Activated CD8-positive, alpha-beta memory T cell treated with anti-CD3 and anti-CD28 coated beads for 1 hour (primary cell): ENCODE measurements at places on chromosomes 1 and 21.

DNA sequence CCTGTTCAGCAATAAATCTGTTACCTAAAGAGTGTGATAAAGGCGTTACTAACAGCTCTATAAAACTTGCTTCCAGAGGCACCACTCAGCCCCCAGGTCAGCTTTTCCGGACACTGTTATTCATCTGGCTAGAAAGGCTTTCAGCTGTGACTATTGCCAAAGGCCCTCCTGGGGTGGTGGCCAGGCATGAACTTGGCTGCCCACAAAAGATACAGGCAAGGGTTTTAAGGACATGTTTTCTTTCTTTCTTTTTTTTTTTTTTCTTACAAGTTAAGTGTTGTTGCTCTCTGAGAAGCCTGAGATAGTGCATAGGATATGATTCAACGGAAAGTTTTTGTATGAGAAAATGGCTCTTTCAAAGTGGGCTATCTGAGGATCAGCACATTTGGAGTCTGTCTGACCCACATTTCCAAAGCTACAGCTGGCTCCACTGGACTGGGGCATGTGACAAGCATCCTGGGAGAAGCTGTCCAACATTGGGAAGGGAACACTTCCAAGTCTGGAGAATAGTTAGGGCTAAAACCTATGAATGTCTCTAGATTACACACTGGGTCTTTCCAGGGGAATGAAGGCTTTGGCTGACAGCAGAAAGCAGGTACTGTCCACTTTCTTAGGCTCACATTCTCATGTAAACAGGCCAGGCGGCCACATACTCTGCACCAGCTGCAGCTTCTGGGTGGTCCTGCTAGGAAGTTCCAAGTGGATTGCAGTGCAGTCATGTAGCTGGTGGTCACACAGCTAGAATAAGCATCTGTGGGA lies 639.7 kb downstream of the LMO4 start:
- no peak for DNase-seq

- DNase-seq = no peak
Observed at GRCh38 chr1:234957330-234958065, 171.1 kb downstream of the TOMM20 start.

GRCh38 chr21:37370152-37371040 lies 3.8 kb downstream of the DYRK1A start:
- no peak for DNase-seq

DNA sequence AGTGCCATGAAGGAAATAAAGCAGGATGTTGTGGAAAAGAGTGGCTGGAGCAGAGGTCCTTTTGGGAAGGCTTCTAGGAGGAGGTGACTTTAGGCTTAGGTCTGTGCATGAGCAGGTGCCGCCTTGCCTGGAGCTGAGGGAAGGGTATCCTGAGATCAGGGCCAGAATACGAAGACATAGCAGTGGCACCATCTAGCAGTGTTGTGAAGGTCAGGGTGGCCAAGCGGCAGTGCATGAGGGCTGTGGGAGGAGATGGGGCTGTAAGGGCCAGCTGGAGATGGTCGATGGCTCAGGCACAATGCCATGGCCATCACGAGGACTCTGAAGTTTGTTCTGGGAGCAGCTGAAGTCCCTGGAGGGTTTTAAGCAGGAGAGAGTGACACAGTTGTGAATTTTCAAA lies 219.5 kb downstream of the PTPRU start:
- DNase-seq = no peak

GRCh38 chr1:204799630-204800029 lies 71.0 kb upstream of the NFASC start:
- no peak for DNase-seq

DNA sequence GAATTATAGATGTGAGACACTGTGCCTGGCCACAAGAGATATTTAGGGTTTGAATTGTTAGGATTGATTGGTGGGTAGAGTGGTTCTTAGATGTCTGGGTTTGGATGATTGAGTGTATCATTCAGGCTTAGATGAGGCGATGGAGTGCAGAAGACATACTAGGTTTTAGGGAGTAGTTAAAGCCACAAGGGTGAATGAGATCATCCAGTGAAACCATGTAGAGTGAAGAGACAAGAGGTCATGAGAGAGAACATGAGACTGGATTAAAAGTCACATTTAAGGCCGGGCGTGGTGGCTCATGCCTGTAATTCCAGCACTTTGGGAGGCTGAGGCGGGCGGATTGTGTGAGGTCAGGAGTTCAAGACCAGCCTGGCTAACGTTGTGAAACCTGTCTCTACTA lies 37.2 kb downstream of the ZFYVE9 start:
- DNase-seq = no peak

DNA sequence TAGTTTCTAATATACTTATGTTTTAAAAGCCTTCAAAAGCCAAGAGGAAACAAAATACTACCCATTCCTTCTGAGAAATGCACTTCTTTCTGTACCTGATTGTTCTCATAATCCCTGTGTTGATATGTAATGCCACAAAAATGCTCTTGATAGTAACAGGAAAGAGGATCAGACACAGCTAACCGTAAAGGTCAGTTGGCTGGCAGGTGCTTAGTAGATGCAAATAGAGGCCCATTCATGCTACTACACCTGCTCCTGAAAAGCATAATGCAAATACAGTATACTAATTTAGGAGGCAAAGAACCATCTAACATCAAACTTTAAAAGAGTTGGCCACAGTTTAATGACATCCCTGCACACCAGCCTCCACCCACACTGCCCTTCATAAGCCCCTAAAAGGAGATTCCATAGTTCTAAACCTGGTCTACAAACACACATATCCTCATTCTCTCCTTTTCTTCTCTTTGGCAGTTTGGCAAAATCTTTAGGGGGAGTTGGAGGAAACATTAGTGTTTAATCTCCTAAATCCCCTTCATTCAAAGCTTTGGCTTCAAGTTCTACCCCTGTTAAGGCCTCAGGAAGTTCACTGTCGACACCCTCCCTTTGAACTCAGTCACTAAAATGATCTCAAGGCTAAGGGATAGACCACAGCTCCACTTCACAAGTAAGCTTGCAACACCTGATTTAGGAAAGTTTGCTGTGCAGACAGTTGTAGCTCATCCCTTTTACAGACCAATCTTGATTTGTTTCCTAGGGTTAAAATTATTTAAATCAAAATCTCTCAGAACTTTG lies 2.9 kb upstream of the CD46 start:
- DNase-seq = no peak

DNA sequence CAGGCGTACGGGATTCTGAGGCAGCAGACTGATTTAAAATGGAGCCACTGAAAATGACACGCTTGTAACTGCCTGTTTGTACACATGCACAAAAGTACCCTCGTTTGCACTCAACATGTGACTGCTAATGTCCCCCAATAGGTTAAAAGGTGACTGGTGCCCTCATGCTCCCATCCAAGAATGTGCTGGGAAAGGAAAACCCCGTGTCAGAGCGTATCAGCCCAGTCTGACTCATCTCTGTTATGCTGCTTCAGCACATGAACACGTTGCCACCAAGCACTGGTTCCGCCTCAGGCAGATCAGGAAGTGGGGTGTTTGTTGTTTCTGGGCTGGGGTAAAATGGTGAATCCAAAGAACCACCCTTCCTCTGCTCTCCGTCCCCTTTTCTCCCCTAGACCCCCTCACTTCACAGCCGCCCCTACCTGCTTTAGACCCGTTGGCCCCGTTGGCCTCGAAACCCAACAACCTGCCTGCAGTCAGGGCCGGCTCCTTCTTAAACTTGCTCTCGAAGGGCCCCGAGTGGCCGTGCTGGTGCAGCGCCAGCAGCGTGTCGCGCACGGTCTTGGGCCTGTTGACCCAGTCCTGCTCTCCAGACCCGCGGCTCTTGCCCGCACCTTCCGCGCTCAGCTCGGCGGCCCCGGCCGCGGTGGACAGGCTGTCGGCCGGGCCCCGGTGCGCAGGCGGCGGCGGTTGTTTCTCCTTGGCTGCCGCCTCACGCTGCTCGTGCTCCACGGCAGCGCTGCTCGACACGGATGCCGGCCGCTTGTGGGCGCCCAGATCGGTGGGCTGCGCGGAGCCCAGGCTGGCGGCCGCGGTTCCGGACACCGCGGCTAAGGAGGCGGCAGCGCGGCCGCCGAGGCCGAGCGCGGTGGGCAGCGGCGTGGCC lies 1.7 kb downstream of the IRF2BP2 start:
- peak; percentile 53 for DNase-seq

DNA sequence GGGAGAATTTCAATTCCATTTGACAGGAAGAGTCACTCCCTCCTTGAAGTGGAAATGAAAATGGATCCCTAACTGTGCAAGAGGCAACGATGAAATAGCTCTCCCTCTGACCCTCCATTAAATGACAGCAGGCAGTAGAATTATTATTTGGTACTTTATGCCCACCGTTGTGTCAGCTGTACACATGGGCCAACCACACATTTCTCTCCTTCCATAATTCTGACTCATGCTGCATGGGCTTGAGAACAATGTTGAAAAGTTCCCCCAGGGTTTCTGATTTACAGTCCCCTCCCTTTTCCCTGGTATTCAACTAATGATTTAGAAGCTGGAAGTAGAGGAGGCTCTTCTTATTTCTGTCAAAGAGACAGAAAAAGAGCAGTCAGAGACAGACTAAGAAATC lies 103.5 kb downstream of the RGS7 start:
- DNase-seq = no peak

DNA sequence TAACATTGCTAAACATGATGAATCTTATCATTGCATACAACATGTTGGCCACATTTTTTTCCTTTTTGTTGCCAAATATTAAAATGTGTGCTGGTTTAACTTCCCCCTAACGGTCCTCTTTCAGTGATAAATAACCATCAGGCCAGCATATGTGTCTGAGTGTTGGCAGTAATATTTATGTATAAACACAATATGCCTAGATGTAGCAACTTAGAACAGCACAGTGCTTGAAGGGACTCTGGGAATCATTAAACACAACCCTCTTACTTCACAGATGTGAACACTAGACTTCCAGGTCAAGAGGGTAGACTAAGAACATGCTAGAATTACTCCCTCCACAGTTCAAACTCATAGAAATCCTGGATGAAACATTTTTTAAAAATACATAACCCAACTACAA lies 581.8 kb downstream of the PLPP3 start:
- DNase-seq = no peak

DNA sequence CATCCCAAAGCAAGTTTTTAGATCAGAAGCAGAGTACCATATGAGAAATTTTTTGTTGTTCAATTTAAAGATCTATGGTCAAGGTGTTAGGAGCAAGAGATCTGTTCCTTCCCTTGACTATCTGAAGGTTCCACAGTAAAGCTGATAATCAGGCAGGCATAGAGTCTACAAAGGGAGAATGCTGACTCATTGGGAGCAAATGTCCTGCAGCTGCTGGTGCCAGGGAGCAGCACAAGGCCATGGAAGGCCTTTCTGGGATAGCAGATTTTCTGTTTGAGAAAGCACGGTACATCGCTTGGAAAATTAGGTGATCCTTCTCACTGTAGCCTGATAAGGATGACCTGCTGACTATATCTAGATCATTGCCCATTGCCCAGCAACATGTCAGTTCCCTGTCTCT lies 210.1 kb upstream of the C1orf87 start:
- DNase-seq = no peak

GRCh38 chr1:37622131-37622530 lies 12.6 kb downstream of the RSPO1 start:
- no peak for DNase-seq

DNA sequence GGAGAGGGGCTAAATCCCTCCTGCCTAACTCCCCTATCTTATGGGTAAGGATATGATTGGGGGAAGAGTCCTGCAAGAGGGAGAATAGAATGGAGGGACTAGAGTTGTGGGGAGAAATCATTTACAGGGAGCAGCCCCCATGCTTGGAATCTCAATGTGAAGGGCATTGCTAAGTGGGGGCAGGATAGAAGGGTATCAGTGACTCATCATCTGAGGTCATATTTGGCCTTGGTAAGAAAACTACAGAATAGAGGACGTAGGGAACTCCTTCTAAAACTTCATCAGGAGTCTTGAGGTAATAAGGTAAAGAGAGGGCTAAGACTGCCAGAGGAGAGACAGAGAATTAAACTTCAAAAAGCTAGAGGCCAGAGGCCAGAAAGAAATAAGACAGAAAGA lies 487 bp downstream of the HJV start:
- DNase-seq = no peak

GRCh38 chr1:174990382-174990999 lies 9.3 kb upstream of the CACYBP start:
- DNase-seq = no peak

- no peak for DNase-seq
Observed at GRCh38 chr1:221315330-221315729, 426.6 kb downstream of the DUSP10 start.

DNA sequence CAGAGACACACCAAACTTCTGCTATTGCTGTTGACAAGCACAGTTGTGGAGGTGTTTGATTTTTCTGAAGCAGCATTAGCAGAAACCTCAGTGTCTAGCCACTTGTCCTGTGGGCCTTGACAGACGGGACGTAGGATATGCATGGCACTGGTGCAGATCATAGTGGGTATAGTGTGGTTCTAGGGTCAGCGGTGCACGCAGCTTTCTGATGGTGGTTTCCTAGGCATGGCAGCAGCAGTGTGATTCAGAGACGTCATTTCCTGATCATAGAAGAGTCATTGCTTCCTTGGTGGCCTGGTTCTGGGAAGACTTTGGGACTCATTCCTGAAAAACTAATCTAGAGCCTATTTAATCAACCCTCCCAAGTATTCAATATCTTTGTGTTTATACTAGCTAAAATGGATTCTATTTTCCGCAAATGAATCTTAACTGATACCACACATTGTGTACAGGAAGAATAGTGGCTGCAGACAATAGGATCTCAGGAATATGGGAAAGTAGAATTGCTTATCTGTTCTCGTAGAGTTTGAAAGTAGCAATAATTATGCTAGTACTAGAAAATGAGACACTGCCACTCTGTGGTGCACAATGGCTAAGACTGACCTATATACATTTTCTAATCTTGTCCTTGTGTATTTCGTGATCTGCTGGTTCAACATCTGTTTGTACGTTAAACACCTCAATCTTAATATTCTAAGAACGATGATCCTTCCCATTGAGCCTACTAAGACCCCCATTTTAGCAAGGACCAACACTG lies 2.8 kb upstream of the USP1 start:
- DNase-seq = no peak

- no peak for DNase-seq
Observed at GRCh38 chr1:27993241-27993640, 33.5 kb downstream of the XKR8 start.

DNA sequence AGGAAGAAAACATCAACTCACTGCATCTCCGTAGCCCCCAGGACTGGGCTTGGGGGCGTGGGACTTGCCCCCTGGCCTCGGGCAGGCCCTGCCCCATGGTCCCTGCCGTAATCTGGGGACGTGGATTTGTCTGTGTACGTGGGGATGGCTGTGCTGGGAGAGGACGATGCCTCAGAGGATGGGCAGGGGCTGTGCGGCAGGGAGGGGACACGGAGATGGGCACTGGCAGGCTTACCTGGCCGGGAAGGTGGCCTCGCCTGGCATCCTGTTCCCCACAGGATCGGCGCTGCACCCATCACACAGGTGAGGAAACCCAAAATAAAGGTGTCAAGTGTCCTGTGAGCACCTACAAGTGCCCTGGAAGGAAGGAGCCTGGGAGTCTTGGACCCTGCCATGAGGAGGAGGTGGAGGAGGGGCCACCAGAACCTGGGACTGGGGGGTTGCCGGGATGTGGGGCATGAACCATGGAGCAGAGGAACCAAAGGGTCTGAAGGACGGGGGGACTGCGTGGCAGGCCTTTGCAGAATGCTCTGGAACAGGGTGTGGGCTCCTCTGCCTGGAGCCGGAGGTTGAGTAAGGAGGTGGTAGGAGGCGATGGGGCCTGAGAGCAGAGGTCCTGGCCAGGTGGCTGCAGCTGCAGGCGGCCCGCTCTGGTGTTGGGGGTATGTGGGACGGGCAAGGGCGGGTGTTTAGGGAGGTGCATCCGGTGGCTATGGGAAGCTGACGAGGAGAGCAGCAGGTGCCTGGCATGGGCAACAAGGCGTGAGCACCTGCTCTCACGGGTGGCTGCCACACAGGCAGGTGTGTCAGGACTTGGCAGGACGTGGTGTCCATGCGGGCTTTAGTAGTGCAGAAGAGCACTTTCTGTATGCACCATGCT lies 27.8 kb upstream of the LRRC3 start:
- no peak for DNase-seq
